Muscle of leg (tissue), 16 donors: ENCODE measurements at places on chromosomes 11 and 22. TPM values are rescaled to one million over a fixed set of nuclear protein-coding genes. Genes with fewer than 3 reads are reported as not detected.

Gene DERL3
- total RNA-seq, result 0.62 TPM

Gene FREY1
- 0.35 TPM for total RNA-seq

Gene BCO2
- total RNA-seq, result 8.3 TPM

Gene KRTAP5-2
- not detected for total RNA-seq

Gene EFCAB6
- total RNA-seq, result 1.5 TPM

Gene PNPLA5
- total RNA-seq, result not detected

Gene CALCA
- total RNA-seq, result not detected

Gene ARHGAP42
- 26.6 TPM for total RNA-seq

Gene MUC6
- not detected for total RNA-seq

Gene NPAS4
- total RNA-seq, result 0.27 TPM

- no peak for DNase-seq
- H3K36me3 ChIP-seq, result no peaks in the 10 kb centered on the region
- H3K27me3 ChIP-seq, result peaks cover 80% of the 10 kb centered on the region
- H3K4me1 ChIP-seq, result peaks cover 49% of the 10 kb centered on the region
- H3K4me3 ChIP-seq, result no peak overlapping the region
- H3K27ac ChIP-seq, result peak overlapping the region; percentile 13
Observed at GRCh38 chr22:42432818-42433217, 615 bp upstream of the NFAM1 start.

DNA sequence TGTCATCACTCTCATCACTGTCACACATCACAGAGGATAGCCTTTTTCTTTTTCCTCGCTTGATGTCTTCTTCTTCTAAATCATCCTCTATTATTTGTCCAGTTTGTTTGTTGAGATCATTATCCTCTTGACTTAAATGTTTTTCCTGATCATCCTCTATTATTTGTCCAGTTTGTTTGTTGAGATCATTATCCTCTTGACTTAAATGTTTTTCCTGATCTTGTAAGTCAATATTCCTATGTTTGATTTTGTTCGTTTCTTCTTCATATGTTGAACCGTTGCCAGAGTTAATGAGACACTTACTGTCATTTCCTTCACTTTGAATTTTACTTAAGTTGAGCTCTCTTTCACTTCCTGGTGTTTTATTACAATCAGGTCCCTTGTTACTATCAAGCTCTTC, 5.6 kb downstream of the CCDC82 start:
- no peaks in the 10 kb centered on the region for H3K4me1 ChIP-seq
- no peaks in the 10 kb centered on the region for H3K27me3 ChIP-seq

DNA sequence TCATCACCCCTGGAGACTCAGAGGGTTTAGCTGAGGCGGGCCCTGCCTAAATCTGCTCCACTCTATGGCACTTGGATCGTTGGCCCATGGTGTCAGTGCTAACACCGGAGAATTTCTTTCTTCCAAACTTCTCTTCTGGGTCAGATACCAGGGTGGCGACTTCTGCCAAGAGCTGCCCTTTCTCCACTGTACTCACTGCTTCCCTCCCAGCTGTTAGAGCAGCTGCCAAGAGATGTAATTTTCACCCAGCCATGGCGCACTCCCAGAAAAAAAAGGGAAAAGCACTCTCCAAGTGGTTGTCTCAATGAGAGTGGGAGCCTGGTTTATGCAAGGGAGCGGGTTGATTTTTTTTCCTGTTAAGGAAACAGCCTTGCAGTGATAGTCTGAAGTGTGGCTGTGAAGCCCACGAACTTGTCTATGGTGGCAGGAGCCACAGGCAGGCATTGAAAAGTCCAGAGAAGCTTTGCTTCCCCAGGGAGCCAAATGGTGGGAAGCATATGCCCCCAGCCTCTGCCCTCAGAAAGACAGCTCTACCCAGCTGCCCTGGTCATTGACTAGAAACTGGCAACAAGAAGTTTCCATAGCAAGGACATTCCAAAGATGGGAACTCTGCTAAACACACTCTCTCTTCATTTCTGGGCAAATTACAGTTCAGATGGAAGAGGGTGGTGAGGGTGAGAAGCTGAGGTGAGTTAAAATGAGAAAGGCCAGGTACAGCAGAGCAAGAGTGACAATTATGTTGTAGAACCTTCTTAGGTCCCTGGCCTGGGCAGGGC, 10.7 kb downstream of the PCSK7 start:
- no peaks in the 10 kb centered on the region for H3K27me3 ChIP-seq
- peak overlapping the region; percentile 92 for H3K27ac ChIP-seq
- peaks cover 80% of the 10 kb centered on the region for H3K4me1 ChIP-seq
- H3K4me3 ChIP-seq, result no peak overlapping the region
- DNase-seq, result peak; percentile 91

DNA sequence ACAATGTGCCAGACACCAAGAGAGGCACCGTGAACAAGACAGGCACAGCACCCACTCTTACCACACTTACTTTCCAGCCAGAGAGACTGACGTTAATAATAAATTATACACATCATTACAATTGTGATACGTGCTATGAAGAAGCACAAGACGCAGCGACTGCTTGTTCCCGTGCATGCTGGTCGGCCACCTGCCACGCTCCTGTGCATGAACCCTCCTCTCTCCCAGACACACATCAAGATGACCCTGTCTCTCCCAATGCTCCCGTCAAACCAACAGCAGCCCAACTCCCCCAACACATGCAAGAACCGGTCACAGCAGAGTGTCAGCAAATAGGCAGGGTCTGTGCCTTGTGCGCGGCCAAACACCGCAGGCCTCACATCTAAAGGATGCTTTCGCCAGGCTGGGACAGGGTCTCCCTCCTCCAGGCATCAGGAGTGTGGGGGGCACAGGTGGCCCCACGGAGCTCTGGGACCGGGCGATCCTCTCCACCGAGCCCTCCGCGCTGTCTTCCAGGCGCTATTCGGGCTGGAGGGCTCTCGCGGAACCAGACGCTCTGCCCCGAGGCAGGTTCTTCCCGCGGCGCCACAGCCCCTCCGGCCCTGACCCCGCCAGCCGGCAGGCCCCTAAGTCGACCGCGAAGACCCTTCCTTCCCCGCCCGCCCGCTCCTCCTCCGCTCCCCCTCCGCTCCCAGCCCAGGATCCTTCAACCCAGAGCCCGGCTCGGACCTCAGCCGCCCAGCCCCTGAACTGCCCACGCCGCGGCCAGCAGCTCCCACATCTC, 533 bp downstream of the SERGEF start:
- peak overlapping the region; percentile 55 for H3K27ac ChIP-seq
- H3K4me1 ChIP-seq, result peaks cover 17% of the 10 kb centered on the region
- H3K36me3 ChIP-seq, result no peaks in the 10 kb centered on the region
- DNase-seq, result peak; percentile 21
- H3K4me3 ChIP-seq, result peak overlapping the region; percentile 50
- H3K27me3 ChIP-seq, result peaks cover 12% of the 10 kb centered on the region

GRCh38 chr11:1936781-1937615, 10.1 kb upstream of the MRPL23 start:
- peaks cover 60% of the 10 kb centered on the region for H3K4me1 ChIP-seq
- peak overlapping the region; percentile 89 for H3K27ac ChIP-seq
- no peaks in the 10 kb centered on the region for H3K27me3 ChIP-seq
- peaks cover 63% of the 10 kb centered on the region for H3K36me3 ChIP-seq
- H3K4me3 ChIP-seq, result no peak overlapping the region

- peak; percentile 65 for DNase-seq
- H3K36me3 ChIP-seq, result no peaks in the 10 kb centered on the region
- H3K4me3 ChIP-seq, result no peak overlapping the region
- peaks cover 52% of the 10 kb centered on the region for H3K4me1 ChIP-seq
- H3K27ac ChIP-seq, result no peak overlapping the region
Observed at GRCh38 chr11:77152846-77153245, 24.8 kb downstream of the MYO7A start.

DNA sequence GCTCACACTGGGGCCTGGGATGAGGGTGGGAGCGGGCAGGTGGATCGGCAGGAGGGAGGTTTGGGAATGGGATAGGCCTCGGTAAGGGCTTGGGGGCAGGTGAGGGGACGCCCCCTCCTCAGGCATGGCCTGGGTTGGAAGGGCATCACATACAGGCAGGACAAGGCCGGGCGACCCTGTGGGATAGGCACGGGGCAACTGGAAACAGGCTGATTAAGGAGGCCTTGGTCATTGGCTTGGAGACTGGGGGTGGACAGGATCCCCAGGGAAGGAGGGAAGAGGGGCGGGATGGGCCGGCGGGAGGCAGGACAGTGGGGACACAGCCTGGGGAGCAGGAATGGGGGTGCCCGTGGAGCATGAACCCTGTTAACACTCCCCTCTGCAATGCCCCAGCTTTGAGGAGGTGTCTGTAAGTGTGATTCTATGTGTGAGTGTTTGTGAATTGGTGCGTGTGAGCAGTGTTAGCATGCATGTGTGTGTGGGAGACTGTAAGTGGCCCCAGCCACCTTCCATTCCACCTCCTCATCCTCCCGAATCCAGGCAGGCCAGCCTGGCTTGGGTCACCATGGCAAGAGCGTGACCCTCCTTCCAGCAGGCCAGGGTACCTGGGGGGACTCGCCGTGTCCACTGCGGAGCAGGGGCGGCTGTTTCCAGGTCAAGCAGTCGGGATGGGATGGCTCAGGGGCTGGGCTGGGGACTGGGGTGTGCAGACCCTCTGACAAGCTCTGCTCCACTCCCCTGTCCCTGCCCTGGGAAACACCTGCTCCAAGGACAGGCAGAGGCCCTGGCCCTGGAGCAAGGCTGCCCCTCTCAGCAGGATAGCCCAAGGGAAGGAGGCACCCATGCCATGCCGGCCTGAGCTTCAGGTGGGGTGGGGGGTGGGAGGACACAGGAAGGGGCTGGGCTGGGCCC, 3.4 kb upstream of the PIM3 start:
- no peak for DNase-seq
- no peak overlapping the region for H3K27ac ChIP-seq
- peaks cover 2% of the 10 kb centered on the region for H3K27me3 ChIP-seq
- peaks cover 69% of the 10 kb centered on the region for H3K4me1 ChIP-seq
- no peaks in the 10 kb centered on the region for H3K36me3 ChIP-seq
- H3K4me3 ChIP-seq, result no peak overlapping the region

DNA sequence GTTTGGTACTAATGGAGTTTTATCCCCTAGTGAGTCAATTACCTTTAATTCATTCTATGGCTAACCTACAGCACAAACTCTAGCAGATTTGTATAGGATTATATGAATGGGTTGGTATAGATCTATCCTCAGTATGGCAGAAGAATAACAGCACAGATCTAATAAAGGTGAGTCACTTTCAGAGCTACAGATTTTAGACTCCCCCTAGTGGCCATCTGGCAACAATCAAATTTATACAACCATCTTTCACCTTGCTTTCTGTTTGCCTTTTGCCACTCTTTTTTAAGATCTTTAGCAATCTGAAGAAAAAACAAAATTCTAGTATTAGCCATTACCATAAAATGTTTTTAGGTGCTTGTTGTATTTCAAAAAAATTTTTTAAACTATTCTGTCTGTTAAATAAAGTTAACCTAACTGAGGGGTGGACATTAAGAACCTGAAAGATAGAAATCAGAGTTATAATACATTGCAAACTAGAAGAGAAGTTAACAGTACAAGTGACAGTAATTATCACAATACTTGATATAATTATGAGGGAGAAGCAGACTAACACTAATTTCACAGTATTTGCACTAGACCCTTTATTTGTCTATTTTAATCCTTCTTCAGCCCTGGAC, 25.8 kb downstream of the DDIAS start:
- no peak overlapping the region for H3K27ac ChIP-seq
- H3K27me3 ChIP-seq, result no peaks in the 10 kb centered on the region
- no peak overlapping the region for H3K4me3 ChIP-seq
- peak; percentile 57 for DNase-seq
- H3K36me3 ChIP-seq, result no peaks in the 10 kb centered on the region

DNA sequence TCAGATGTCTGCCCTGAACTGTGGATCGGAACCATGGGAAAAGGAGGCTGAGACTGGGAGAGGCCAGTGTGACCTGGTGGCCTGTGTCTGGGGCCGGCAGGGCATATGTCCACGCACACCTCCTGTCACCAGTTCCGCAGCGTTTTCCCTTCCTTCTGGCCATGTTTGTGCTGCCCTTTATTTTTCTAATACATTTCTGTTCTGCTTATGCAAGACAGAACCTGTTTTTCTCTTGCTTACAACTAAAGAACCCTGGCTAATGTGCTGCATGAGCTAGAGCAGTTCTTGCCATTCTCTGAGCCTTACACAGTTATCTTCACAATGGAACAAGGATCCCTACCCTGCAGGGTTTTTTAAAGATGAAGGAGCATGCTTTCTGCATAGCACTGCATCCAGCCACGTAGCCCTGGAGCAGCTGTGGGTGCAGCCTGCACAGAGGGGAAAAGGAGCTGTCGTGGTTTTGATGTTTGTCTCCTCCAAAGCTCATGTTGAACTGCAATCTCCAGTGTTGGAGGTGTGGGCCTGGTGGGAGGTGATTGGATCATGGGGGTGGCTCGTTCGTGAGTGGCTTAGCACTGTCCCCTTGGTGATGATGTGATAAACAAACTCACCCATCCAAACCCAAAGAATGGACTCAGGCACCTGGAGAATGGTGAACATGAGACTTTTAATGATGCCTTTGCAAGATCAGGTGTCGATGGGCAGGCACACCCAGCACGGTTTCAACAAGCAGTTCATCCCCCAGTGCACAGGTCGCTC, 84.8 kb upstream of the SHANK2 start:
- H3K36me3 ChIP-seq, result no peaks in the 10 kb centered on the region
- DNase-seq, result no peak
- no peak overlapping the region for H3K4me3 ChIP-seq
- peaks cover 9% of the 10 kb centered on the region for H3K27me3 ChIP-seq

GRCh38 chr11:71335371-71335770, 83.0 kb upstream of the SHANK2 start:
- peaks cover 10% of the 10 kb centered on the region for H3K4me1 ChIP-seq
- H3K4me3 ChIP-seq, result no peak overlapping the region
- no peaks in the 10 kb centered on the region for H3K36me3 ChIP-seq
- H3K27me3 ChIP-seq, result peaks cover 5% of the 10 kb centered on the region

- no peak overlapping the region for H3K27ac ChIP-seq
- no peak for DNase-seq
- H3K27me3 ChIP-seq, result no peaks in the 10 kb centered on the region
- H3K4me1 ChIP-seq, result no peaks in the 10 kb centered on the region
- H3K4me3 ChIP-seq, result no peak overlapping the region
Observed at GRCh38 chr11:93492464-93493251, 50.5 kb downstream of the SMCO4 start.

DNA sequence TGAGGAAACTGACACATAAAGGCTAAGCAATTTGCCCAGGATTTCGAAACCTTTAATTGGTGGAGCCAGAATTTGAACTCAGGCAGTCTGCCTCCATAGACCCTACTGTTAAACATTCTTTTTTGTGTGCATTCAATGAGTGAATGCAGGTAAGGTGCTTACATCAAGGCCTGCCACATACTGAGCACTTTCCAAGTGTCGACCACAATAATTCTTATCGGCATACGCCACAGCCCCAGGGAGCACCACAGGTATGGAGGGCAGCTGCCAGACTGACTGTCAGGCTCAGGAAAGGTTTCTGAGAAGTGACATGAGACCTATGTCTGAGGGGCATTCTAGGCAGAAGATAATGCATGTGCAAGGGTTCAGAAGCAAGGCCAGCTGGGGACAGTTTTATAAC, 334.7 kb upstream of the NARS2 start:
- DNase-seq, result no peak
- no peaks in the 10 kb centered on the region for H3K36me3 ChIP-seq
- H3K27me3 ChIP-seq, result no peaks in the 10 kb centered on the region
- H3K4me1 ChIP-seq, result peaks cover 2% of the 10 kb centered on the region
- no peak overlapping the region for H3K27ac ChIP-seq
